ENCODE measurements at places on chromosomes 2 and 18.

DNA sequence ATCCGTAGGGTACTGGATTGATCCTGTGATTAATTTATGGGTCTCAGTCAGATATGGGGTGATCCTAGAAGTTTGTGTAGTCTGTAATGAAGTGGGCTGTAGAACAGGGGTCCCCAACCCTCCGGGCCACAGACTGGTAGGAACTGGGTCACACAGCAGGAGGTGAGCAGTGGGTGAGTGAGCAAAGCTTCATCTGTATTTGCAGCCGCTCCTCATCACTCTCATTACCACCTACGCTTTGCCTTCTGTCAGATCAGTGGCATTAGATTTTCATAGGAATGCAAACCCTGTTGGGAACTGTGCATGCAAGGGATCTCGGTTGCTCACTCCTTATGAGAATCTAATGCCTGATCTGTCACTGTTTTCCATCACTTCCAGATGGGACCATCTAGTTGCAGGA, 48.8 kb downstream of the EML4 start:
- DNase-seq: no peak

DNA sequence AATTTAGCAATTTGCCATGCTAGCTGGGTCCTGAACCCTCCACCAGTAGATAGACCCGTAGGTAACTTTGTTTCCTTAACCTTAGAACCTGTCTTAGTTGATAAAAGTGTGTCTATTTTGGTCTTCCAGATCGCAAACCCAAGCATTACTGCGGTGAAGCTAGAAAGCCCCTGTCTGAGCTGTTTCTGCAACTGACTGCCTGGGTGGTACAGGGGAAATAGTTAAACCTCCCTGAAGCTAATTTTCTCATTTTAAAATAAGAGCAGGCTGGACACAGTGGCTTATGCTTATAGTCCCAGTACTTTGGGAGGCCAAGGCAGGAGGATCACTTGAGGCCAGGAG, 101.7 kb upstream of the MSH2 start:
- no peak for DNase-seq

- DNase-seq: no peak
Measured at GRCh38 chr18:74286106-74286855, 5.5 kb downstream of the CYB5A start.

GRCh38 chr2:112884869-112885505, 26.0 kb upstream of the IL37 start:
- peak; percentile 67 for DNase-seq

- DNase-seq: no peak
Measured at GRCh38 chr18:58639751-58640427, 11.0 kb upstream of the ALPK2 start.

- DNase-seq: no peak
Measured at GRCh38 chr2:237016121-237016915, 69.4 kb upstream of the COPS8 start.

GRCh38 chr2:8643996-8644356, 37.9 kb upstream of the ID2 start:
- DNase-seq: no peak

- DNase-seq: no peak
Measured at GRCh38 chr18:79283131-79283810, 112.5 kb upstream of the NFATC1 start.

DNA sequence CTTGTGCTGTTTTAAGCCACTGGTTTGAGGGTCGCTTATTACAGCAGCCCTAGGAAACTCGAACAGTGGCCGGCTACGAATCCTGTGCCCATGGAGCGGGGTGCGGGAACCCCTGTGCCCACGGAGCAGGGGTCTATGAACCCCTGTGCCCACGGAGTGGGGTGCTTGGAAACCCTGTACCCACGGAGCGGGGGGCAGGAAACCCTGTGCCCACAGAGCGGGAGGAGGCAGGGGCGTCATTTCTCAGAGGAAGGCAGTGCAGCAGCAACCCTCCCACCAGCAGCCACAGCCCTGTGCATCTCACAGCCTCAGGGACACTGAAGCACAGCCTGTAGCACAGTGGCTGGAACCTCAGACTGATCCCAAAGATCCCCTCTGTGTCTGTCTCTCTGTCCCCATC, 34.2 kb upstream of the GPC1 start:
- DNase-seq: no peak

- no peak for DNase-seq
Measured at GRCh38 chr2:48749291-48750127, 6.0 kb downstream of the LHCGR start.

GRCh38 chr18:58654896-58655614, 16.2 kb upstream of the MALT1 start:
- DNase-seq: no peak

DNA sequence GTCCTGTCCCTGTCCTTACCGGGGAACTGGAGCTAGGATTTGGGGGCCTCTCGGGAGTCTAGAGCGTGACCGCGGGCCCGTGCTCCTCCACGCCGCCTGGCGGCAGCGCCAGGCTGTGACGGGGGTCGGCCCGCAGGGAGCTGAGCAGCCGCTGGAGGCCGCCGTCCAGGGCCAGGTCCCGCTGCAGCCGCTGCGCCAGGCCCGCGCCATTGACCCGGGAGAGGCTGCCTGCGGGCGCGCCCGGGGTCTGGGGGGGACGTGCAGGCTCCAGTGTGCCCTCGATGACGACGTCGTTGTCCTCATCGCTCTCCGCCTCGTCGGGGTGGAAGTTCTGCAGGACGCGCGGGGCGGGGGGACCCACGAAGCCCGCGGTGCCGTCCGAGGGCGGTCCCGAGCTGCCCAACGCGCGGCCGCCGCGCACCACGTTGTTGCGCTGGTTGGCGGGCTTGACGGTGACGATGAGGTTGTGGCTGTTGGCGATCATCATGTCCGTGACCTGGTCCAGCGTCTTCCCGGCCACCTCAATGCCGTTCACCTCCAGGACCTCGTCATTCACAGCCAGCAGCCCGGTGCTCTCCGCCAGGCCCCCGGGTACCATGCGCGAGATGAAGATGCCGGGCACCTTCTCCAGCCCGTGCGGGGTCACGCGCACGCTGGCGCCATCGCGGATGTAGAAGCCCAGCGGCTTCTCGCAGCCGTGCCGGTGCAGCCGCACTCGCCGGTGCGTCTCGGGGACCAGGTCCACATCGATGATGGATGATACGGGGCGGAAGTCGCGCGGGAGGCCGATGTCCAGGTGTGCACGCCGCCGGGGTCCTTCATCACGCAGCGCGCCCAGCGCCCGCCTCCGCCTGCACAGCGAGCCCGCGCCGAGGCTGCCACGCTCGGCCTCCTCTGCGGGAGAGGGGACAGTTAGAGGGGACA, 50.9 kb downstream of the ADNP2 start:
- DNase-seq: no peak

- DNase-seq: no peak
Measured at GRCh38 chr18:23380817-23381216, 72.3 kb upstream of the RIOK3 start.

GRCh38 chr2:108615480-108616090, 81.3 kb downstream of the LIMS1 start:
- DNase-seq: no peak

DNA sequence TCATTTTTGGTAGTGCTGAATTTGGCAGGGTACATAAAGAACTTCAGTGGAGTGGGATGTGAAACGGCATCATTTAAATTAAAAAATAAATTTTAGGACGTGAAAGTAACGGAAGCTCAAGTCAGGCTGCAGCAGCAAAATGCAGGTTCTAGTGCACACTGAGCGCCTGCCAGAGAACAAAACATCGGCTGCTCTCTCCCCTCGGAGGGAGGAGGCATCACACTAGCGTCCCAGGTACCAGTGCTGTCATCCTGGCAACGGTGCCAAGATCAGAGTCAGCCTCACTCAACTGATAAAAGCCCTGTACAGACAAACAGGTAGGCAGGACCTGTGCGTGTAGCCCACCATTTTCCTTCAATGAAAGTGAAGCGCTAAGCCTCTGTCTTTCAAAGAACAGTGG, 261.5 kb downstream of the PTGR3 start:
- DNase-seq: no peak

- no peak for DNase-seq
Measured at GRCh38 chr2:38415728-38416291, 38.7 kb upstream of the ATL2 start.

DNA sequence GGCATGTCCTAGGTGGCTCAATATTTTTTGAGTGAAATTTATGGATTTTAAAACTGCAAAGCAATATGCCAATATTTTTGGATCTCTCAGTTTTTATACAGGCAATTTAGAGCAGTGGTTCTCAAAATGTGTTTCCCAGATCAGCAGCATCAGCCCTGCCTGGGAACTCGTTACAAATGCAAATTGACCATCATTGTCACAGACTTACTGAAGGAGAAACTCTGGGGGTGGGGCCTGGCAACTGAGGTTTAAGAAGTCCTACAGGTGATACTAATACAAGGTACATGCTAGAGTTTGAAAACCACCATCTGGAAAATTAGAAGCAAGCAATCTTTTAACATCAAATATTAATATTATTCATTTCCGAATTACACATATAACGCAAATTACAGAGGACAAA, 215.6 kb upstream of the PID1 start:
- no peak for DNase-seq

GRCh38 chr18:8799596-8800441, 94.5 kb downstream of the MTCL1 start:
- DNase-seq: no peak

- no peak for DNase-seq
Measured at GRCh38 chr2:209929369-209929768, 73.1 kb upstream of the RPE start.

GRCh38 chr18:69838620-69839411, 108.9 kb downstream of the CD226 start:
- DNase-seq: no peak

DNA sequence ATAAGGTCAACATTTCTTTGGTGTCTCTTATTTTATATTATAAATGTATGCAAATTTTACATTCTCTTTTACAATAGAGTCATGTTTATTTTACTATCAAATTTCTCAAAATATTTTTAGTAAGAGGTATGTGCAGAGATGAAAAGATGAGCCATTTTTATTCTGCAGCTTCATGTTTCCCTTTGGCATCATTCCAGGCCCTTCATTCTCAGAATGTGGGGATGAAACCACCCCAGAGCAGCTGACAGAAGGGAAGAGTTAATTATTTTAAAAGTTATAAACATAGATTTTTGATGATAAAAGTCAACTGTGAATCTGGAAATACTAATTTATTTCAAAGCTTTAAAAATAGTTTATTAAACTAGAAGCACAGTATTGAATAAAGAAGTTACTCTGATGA, 12.8 kb upstream of the FSHR start:
- DNase-seq: no peak

- no peak for DNase-seq
Measured at GRCh38 chr18:79532313-79533007, 136.7 kb downstream of the NFATC1 start.

GRCh38 chr2:73092146-73092783, 20.5 kb downstream of the RAB11FIP5 start:
- no peak for DNase-seq

- no peak for DNase-seq
Measured at GRCh38 chr2:196725882-196726281, 73.6 kb downstream of the GTF3C3 start.
